ENCODE measurements at places on chromosomes 4 and X.

GRCh38 chrX:42220083-42220482 is 296.7 kb upstream of the CASK start:
- no peak for DNase-seq

DNA sequence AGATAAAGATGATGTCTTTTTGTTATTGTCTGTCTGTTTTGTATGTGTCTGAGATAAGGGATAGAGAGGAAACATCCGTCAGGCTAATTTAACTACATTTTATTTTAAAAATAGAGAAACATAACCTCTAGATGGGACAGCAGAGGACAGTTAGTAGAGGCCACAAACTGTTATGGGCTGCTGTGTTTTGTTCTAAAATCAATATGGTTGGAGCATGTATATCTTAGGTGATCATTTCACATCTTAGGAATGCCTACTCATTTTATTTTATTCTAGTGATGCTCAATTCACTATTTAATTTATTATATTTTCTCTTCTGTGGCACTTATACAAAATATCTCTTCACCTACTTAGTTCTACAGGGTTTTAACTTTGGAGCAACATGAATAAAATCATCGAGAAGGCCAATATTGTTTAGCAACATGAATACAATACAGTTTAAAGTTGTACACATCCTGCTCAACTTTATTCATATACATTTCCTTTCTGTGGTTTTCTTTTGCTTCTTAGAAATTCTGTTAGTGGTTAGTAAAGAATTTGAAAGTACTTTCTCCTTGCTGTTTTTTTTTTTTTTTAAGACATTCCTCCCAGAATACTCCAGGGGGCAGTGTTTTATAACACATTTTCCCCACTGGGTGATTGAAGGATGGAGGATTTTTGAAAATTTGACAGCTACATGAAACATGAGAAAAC is 392.9 kb downstream of the UNC5C start:
- DNase-seq, result no peak

DNA sequence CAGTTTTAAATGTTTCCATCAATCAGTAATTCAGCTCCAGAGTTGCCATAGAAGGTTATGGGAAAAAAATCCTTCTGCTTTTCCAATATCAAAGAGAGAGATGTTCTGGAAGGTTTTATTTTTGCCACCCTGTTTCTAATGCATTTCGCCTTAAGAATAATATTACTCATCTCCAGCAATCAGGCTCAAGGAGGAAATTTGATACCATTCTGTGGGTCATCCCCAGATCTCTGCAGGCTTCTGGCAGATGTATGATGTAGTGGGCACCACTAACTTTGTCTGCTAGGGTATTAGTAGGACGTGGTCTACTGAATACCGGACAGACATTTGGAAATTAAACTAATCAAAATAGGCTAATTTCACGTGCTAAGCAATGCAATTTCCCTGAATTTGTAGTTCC is 645.4 kb upstream of the TENM3 start:
- DNase-seq, result no peak

- DNase-seq, result no peak
Observed at GRCh38 chrX:53474707-53475106, 40.5 kb upstream of the HSD17B10 start.

GRCh38 chr4:35124106-35124505 is 1120.2 kb downstream of the ARAP2 start:
- DNase-seq, result no peak

- DNase-seq, result no peak
Observed at GRCh38 chr4:107278791-107279483, 242.8 kb upstream of the DKK2 start.

GRCh38 chr4:105765690-105766407 is 57.3 kb downstream of the GSTCD start:
- DNase-seq, result no peak

- no peak for DNase-seq
Observed at GRCh38 chr4:7196288-7196651, 3.9 kb downstream of the SORCS2 start.

- DNase-seq, result no peak
Observed at GRCh38 chr4:173703021-173703420, 173.0 kb upstream of the HAND2 start.

- no peak for DNase-seq
Observed at GRCh38 chrX:13750812-13751211, 16.3 kb downstream of the OFD1 start.

DNA sequence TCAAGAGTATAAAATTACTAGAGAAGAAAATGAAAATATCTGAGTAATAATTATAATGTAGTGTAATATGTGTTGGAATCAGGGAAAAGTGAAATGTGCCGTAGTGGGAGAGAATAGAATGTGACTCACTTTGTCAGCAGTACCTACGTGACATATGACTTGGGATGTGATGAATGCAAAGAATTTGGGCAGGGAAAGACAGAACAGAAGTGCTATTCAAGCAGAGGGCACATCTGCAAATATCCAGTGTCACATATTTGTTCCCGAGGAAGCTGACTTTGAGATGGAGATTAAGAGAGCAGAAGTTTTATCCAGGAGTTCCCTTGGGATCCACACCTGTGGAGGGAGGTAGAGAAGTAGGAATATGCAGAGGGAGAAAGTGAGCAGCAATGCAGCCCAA is 69.3 kb upstream of the HS3ST1 start:
- no peak for DNase-seq

- DNase-seq, result no peak
Observed at GRCh38 chr4:118099106-118099505, 64.8 kb downstream of the NDST3 start.

- DNase-seq, result no peak
Observed at GRCh38 chr4:41102414-41103092, 111.8 kb downstream of the APBB2 start.

- peak; percentile 65 for DNase-seq
Observed at GRCh38 chr4:76950052-76950955, 752 bp downstream of the SEPTIN11 start.

DNA sequence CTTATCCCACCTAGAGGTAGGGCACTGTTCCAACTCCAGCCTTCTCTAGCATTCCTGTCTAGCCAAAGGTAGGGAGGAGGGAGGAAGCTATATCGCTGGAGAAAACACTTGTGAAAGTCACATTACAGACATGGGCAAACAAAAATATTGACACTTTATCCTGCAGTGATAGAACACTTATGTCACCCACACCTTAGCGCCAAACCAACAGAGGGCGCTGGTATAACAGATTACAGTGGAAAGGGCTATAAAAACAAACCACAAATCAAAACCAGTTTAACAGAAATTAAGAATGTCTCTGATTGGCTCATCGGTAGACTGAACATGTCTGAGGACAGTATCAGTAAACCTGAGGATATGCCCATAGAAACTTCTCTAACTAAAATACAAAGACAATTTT is 451.3 kb downstream of the TLL1 start:
- DNase-seq, result no peak

DNA sequence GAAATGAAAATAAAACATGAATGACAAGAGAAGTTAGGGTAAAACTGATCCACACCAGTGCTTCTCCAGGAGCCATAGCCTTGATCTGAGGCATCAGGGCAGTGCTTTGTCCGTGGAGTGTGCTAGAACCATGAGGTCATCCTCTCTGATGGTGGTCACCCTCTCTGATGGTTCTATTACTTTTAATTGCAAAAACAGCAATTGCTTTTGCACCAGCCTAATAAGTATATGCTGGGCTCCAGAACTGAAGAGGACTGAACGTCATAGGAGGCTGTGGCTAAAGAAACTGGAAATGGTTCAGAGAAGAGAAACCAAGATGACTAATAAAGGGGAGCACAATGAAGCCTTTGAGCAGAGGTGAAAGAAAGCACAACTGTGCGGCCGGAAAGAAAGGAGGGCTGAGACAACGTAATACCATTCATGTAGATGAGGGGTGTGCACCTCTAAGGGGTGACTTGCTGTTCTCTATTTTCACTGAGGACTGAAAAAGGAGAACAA is 17.0 kb upstream of the TMEM154 start:
- peak; percentile 45 for DNase-seq

DNA sequence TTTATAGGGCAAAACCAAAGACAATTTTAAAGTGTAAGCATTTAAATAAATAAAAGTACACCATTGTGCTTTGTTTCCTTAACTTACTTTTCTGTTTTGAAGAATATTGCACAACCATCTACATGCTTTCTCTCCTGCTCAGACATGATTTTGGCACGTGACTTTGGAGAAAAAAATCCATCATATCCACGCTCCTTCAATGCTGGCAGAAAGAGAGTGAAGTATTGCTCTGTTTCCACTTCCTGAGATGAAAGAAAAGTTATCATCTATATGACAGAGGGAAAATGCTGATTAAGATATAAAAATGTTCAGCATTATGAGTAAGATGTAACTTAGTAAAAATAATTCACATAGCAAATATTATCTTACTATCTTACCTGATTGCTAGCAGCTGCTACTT is 77.1 kb downstream of the CNOT6L start:
- DNase-seq, result no peak

DNA sequence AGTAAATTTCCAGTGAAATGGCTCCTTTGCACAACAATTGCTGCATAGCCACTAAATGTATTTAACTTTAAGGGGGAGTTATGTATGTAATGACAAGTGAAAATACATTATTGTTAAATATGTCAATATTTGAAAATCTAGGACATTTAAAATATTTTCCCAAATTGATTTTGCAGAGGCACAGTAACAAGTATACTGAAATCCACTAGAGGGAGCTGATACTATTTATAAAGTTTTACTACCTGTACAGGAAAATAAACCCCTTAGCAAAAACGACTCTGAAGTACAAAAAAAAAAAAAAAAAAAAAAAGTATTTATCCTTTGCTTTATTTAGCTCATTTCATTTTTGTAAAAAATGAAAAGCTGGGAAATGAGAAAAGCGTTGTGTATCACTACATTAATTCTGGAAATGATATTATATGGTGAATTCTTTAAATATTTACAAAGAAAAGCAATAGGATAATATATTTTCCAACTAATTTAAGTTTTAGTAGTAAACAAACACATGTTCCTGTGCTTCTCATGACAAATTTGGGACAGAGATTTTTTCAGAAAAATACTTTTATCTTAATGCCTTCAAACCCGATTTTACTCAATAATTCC is 727.7 kb downstream of the DMD start:
- DNase-seq, result no peak

DNA sequence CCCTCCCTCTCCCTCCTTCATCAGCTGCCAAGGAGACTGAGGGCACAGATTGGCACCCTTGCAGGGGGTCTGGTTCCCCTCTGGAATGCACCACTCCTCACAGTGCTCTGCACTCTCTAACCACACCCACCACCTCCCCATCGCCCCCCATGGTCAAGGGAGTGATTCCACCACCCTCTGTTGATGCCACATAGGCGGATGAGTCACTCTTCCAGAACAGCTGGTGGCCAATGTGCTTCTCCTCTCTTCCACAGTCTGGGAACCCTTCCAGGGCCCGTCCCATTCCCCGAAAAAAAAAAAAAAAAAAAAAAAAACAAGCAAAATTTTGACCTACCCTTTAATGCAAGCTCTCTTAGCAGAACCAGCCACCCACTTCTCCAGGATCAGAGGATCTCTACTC is 341.3 kb upstream of the KLF3 start:
- DNase-seq, result no peak

DNA sequence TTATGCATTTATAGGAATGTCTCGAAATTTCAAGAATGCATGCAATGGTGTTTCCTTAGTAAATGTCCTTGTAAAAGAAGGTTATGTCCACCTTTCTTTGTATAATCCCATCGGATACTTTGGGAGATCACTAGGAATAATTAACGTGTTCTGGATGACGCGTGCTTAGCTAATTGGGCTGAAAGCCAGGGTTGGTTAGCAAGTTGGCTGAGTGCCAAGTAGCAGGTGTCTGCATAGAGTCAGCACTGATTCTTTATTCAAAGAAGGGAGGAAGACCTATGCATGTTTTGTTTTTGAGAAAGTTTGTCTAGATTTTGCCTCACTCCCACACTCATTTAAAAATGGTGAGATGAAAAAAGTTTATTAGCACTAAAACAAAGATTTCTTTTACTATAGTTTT is 144.6 kb downstream of the SOX3 start:
- no peak for DNase-seq

DNA sequence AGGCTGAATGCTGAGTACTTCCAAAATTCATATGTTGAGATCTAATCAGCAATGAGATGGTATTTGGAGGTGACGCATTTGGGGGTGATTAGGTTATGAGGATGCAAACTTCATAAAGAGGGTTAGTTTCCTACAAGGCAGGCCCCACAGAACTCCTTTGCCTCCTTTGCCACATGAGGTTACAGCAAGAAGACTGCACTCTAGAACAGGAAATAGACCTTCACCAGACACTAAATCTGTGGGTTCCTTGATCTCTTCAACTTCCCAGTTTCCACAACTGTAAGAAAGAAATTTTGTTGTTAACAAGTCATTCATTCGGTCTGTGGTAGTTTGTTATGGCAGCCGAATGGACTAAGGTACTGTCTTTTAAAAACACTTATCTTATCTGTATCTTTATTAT is 681.9 kb upstream of the HS3ST1 start:
- no peak for DNase-seq

DNA sequence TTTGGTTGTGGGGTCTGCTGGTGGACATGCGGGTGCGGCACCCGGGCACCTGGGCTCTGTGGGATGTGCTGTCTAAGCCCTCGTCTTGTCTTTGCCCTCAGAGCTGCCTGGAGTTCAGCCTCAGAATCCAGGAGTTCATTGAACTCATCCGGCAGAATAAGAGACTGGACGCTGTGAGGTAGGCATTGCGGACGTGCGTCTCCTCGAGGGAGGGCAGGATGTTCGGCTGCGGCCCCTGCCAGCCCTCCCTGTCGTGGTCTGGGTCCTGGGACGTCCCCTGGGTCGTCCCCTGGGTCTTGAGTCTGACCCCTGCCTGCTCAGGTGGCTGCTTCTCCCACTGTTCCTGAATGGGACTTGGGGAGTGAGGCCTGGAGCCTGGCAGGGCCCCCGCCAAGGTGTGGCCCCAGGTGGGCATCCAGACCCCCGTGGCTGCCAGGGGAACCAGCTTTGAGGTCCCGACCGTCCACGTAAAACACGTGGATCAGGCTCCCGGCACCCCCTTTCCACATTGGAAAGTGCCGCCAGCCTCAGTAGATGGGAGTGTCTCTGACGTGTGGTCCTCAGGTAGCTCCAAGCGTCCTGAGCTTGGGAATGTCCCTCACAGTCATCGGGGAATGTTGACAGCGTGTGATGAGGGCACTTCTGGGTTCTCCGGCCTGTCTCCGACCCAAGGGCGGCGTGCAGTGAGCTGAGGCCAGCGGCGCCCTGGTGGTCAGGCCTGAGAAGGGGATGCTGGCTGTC is 19.3 kb upstream of the UVSSA start:
- no peak for DNase-seq

DNA sequence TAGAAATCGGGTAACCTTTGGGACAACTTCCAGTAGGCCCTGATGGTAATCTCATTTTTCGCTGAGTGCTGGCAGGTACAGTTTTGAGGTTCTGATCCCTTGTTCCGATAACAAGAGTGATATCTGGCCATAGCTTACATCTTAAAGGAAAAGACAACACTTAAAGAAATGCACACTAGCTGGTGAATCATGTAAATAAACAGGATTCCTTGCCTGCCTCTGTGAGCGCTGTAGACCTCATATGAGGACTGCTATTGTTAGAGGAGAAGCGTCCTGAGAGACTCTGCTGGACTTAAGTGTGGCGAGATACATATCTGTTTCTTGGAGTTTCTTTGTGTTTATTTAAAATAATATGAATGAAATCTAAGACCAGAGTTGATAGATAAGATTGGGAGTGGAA is 149.3 kb upstream of the SLC4A4 start:
- no peak for DNase-seq

- DNase-seq, result no peak
Observed at GRCh38 chrX:77440330-77440729, 6.9 kb upstream of the FGF16 start.

All from activated CD4-positive, alpha-beta T cell treated with anti-CD3 and anti-CD28 coated beads for 4 hours (primary cell).